ENCODE measurements at places on chromosomes 11 and 22. TPM values are rescaled to one million over a fixed set of nuclear protein-coding genes. Genes with fewer than 3 reads are reported as not detected.

Gene HYOU1
- total RNA-seq: 210 TPM

Gene PKNOX2
- total RNA-seq: 8.1 TPM

DNA sequence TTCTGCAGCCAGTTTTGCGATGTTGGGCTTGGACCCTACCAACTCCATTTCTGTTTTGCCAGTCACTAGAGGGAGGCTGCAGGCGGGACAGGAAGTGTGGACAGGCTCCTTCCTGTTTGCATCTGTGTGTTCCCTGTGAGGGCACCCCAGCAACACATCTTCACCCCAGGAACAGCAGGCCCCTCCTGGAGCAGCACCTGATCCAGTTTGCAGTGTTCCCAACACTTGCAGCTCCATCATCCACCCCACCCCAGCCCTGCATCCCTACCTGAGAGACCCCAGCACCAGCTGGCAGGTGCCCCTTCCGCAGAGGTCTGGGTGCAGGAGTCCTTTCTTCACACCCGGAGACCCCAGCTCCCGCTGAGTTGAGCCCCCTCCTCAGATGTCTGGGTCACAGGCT lies 7.4 kb upstream of the VSIG10L2 start:
- no peak overlapping the region for H3K27ac ChIP-seq
- H3K36me3 ChIP-seq: no peaks in the 10 kb centered on the region
- H3K4me3 ChIP-seq: no peak overlapping the region
- no peaks in the 10 kb centered on the region for H3K4me1 ChIP-seq

Gene NXPE1
- not detected for total RNA-seq

Gene OR2AG1
- total RNA-seq: not detected

GRCh38 chr11:72251614-72252013 lies 7.6 kb upstream of the PHOX2A start:
- H3K27me3 ChIP-seq: no peaks in the 10 kb centered on the region
- DNase-seq: no peak
- no peak overlapping the region for H3K27ac ChIP-seq
- H3K4me1 ChIP-seq: no peaks in the 10 kb centered on the region

Gene OR52J3
- total RNA-seq: not detected

DNA sequence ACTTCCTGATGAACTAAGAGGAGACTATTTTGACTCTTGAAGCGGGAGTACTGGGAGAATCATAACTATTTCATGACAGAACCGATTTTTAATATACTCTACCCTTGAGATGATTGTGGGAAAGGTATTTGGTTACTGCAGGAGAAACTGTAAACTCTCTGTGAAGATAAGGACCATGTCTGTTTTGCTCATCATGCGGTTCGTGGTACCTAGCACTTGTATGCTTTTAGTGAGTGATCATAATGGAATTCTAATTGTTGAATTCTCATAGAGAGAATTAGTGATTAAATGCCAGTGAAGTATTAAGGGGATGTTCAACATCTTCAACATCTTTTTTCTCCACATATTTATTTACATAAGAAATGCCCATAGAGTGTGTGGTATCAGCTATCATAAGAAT lies 11.4 kb downstream of the AASDHPPT start:
- no peak overlapping the region for H3K4me3 ChIP-seq
- H3K27me3 ChIP-seq: no peaks in the 10 kb centered on the region
- peaks cover 7% of the 10 kb centered on the region for H3K36me3 ChIP-seq
- no peak overlapping the region for H3K27ac ChIP-seq
- no peak for DNase-seq
- H3K4me1 ChIP-seq: peaks cover 41% of the 10 kb centered on the region

Gene TMPRSS6
- 0.13 TPM for total RNA-seq

DNA sequence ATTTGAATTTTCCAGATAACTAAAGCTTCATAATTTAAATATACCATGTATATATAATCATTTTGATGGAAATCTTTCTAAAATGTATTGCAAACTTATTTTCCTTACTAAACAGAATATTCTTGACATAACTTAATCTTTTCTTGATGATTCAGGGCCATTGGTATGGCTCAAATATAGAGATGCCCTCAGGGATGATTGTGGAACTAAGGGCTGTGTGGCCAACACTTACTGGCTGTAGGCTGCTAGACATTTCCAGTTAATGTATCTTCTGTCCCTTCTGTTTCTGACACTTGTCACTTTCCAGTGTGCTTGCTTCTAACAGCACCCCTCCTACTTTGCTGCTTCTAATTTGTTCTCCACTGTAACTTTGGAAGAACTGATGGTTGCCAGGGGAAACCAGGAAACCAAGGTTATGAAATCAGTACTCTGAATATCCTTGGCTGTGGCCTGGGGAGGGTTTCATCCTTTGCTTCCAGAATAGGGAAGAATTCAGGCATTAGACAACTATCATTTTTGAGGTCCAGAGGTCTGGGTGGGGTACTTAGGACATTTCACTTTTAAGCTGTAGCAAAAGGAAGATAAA lies 697.2 kb downstream of the ETS1 start:
- H3K27me3 ChIP-seq: no peaks in the 10 kb centered on the region
- DNase-seq: no peak
- H3K27ac ChIP-seq: no peak overlapping the region
- no peaks in the 10 kb centered on the region for H3K4me1 ChIP-seq
- no peaks in the 10 kb centered on the region for H3K36me3 ChIP-seq

Gene KCNK7
- 0.28 TPM for total RNA-seq

- no peaks in the 10 kb centered on the region for H3K36me3 ChIP-seq
- no peak for DNase-seq
- H3K4me1 ChIP-seq: no peaks in the 10 kb centered on the region
- H3K27me3 ChIP-seq: no peaks in the 10 kb centered on the region
- H3K27ac ChIP-seq: no peak overlapping the region
Observed at GRCh38 chr11:3073029-3073435, 15.8 kb upstream of the CARS1 start.

DNA sequence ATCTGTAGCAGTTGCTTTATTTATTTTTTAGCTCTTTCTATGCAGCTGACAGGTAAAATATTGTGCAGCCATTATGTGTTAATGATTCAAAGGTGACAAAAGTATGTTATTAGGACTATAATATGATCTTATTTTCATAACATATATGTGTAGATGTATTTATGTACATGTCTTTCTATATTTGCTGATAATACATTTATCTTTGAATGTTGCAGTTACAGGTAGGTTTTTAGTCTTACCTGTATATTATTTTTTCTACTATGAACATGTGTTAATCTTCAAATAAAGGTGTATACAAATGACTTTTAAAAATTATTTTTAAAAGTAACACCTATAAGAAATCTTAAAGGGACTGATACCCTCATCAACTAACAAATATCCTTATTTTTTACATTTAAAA lies 33.6 kb downstream of the FAR1 start:
- H3K27ac ChIP-seq: no peak overlapping the region
- peaks cover 4% of the 10 kb centered on the region for H3K36me3 ChIP-seq
- no peaks in the 10 kb centered on the region for H3K4me1 ChIP-seq
- H3K4me3 ChIP-seq: no peak overlapping the region
- no peak for DNase-seq

Gene CTSF
- total RNA-seq: 10.6 TPM

DNA sequence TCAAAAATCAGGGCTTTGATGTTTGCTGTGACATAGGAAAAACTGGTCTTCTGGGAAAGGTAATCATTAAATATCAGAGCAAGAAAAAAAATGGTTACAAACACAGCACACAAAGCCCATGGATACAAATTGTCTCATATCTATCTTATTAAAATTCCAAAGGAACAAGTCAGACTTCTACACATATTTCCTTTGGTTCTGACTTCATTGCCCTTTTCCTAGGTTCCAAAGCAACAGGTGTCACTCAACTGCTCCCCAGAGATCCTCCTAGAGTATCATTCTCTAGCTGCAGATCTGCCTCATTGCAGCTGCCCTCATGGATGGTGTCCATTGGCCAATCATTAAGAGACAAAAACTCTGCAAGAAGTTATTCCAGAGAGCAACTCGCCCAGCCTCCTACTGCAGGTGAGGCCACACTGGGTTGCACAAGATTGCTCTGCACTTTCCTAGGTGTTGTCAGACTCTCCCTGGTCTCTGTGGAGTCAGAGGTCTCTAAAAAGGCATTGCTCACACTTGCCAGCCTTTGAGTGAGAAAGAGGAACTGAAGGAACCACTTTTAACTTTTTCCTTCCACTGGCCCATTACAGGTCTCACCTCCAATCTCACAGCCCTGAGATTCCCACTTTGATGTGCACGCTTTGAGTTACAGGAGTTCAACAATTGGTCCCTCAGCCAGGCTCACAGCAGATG lies 5.7 kb downstream of the DRICH1 start:
- no peaks in the 10 kb centered on the region for H3K4me1 ChIP-seq
- no peak overlapping the region for H3K27ac ChIP-seq
- H3K36me3 ChIP-seq: no peaks in the 10 kb centered on the region
- H3K27me3 ChIP-seq: no peaks in the 10 kb centered on the region
- no peak for DNase-seq
- no peak overlapping the region for H3K4me3 ChIP-seq

Gene UVRAG
- 8.2 TPM for total RNA-seq

DNA sequence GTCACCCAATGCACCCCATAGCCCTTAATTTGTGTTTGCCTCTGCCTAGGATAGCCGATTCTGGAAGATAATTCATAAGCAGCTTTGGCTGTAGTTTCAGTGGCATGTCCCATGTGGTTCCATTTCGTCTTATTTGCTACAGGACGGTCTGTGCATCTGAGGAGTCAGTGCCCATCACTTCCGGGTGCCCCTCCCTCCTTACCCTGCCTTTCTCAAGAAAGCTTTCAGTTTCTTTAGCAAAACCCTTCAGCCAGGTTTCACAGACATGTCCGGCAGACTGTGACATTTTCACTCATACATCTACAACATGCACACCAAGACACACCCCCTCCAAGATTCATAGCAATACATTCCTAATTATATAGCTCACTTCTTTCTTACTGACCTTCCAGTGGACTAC lies 14.3 kb downstream of the TP53AIP1 start:
- H3K4me1 ChIP-seq: no peaks in the 10 kb centered on the region
- no peaks in the 10 kb centered on the region for H3K36me3 ChIP-seq
- H3K27me3 ChIP-seq: no peaks in the 10 kb centered on the region

DNA sequence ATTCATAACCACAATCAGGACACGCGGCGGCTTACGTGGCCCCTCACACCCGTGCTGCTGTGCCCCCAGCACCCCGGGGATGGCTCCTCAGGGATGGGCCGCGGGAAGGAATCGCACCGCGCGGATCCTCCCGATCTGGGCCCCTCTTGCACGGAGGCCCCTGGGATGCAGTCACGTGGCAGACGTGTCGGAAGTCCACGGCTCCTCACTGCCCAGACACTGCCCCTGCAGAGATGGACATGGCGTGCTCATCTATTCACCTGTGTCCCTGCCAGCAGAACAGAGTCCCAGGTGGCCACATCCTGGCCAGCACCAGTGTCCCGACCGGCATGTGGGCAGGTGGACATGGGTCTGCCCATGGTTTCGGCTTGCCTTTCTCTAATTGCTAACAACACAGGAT lies 12.8 kb downstream of the MOB2 start:
- H3K27ac ChIP-seq: no peak overlapping the region
- H3K4me1 ChIP-seq: no peaks in the 10 kb centered on the region
- no peak overlapping the region for H3K4me3 ChIP-seq
- peaks cover 16% of the 10 kb centered on the region for H3K36me3 ChIP-seq
- peak; percentile 43 for DNase-seq

- H3K4me3 ChIP-seq: no peak overlapping the region
- peaks cover 14% of the 10 kb centered on the region for H3K4me1 ChIP-seq
- H3K27me3 ChIP-seq: no peaks in the 10 kb centered on the region
- H3K36me3 ChIP-seq: no peaks in the 10 kb centered on the region
- DNase-seq: peak; percentile 24
Observed at GRCh38 chr11:67117672-67118180, 1.3 kb upstream of the KDM2A start.

DNA sequence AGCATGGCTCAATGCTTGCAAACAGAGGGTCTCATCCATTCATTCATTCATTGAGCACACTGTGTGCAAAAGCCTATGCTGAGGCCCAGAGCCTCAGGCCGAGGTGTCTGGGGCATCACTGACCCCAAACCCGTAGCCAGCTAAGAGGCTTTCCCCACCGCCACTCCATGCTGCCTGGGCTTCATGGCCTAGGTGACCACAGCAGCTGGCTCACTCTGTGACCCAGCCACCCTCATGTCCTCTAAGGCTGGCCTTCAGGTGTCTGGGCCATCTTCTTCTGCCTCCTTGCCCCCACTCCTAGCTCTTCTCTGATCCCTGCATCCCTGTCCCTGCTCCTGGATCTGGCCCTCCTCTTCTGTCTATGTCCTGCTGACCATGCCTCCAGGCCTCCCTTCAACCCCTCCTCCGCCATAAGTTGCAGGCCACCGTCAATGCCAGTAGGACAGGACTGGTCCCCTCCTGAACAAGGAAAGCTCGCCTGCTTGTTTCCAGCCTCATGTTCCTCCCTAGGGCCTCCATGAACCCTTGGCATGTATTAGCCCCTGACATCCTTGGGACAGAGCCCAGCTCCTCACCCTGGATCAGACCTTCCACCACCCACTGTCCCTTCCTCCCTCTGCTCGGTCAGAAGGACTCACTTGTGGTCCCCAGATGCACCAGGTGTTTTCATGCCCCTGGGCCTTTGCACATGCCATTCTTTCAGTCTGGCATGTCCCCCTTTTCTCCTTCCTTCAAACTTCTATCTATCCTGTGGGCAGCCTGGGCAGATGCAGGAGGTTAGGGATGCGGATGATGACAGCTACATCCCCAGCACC lies 92.8 kb downstream of the MYEOV start:
- no peak overlapping the region for H3K4me3 ChIP-seq
- no peaks in the 10 kb centered on the region for H3K4me1 ChIP-seq
- no peaks in the 10 kb centered on the region for H3K36me3 ChIP-seq
- no peak for DNase-seq

GRCh38 chr22:29871684-29872083 lies 11.3 kb upstream of the MTMR3 start:
- H3K36me3 ChIP-seq: no peaks in the 10 kb centered on the region
- no peak for DNase-seq
- H3K27me3 ChIP-seq: no peaks in the 10 kb centered on the region
- no peak overlapping the region for H3K4me3 ChIP-seq
- no peaks in the 10 kb centered on the region for H3K4me1 ChIP-seq
- peak overlapping the region; percentile 49 for H3K27ac ChIP-seq

Data from pancreas (tissue), 10 donors.